ENCODE measurements at places on chromosomes 5 and 9.
A peak's percentile ranks its signal among the peaks of the same experiment; 100 is the strongest.

GRCh38 chr5:34490506-34491250 is 165.4 kb upstream of the RAI14 start:
- no peak for DNase-seq

DNA sequence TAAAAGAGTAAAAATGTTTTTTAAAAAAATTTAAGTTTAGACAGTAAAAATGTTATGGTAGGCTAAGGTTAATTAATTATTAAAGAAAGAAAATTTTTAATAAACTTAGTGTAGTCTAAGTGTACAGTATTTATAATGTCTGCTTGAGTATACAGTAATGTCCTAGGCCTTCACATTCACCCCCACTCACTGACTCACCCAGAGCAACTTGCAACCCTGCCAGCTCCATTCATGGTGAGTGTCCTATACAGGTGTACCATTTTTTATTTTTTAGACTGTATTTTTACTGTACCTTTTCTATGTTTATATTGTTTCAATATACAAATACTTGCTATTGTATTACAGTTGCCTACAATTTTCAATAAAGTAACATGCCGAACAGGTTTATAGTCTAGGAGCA is 234.1 kb downstream of the AUH start:
- DNase-seq: no peak

GRCh38 chr5:111960476-111961215 is 203.7 kb upstream of the NREP start:
- no peak for DNase-seq

DNA sequence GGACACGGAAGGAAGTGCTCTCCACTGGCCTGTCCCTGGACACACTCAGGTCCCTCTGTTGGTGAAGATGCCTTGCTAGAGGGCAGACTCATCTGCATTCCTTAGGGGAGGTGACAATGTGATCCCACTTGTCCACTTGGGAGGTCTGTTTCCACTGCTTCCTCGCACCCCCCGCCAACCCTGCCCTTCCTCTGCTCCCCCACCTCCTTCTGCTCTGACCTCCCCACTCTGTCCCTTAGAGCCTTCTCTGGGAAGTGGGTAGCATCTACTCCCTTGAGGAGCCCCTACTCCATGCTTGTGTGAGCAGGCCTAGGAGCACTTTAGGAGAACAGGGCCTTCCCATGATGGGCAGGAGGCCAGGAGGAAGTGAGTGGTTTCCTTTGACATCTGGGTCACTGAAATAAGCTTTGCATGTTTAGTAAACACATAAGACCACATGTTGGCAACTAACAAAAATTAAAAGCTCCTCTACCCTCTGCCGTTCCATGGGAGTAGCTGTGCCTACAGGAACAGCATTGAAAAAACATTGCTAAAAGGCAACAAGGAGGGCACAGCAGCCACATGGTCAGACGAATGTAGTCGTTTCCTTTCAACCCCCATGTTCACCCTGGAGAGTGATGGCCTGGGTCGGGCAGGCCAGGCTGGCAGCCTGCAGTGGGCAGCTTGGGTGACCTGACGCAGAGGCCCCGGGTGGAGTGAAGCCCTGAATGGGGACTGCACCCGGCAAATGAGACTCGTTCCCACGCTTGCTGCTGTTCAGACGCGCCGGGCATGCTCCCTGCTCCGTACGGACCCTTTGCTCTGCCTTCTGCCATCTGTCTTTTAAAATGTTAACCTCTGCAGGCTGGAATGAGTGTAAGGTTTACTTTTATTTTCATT is 634.0 kb downstream of the IRX1 start:
- DNase-seq: no peak

- no peak for DNase-seq
Observed at GRCh38 chr9:110078604-110079003, 129.4 kb downstream of the C9orf152 start.

- DNase-seq: no peak
Observed at GRCh38 chr5:137190031-137190430, 309.1 kb downstream of the SPOCK1 start.

GRCh38 chr5:180117000-180117725 is 45.6 kb upstream of the RNF130 start:
- DNase-seq: no peak

DNA sequence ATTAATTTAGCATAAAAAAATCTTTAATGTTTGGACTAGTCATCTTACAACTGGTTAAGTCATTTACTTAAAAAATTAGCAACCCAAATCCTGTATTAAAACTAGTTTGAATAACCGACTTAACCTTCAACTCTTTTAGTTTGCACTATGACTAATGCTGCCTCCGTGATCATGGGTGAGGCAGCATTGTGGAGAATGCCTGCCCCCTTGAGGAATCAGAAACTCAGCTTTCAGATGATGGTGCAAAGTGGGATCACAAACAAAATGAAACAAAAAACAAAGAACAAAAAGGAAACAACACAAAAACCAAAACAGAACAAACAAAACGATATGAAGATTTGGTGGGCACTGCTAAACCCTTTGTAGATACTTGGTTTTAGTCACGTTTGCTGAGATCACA is 127.0 kb upstream of the PALM2AKAP2 start:
- no peak for DNase-seq

DNA sequence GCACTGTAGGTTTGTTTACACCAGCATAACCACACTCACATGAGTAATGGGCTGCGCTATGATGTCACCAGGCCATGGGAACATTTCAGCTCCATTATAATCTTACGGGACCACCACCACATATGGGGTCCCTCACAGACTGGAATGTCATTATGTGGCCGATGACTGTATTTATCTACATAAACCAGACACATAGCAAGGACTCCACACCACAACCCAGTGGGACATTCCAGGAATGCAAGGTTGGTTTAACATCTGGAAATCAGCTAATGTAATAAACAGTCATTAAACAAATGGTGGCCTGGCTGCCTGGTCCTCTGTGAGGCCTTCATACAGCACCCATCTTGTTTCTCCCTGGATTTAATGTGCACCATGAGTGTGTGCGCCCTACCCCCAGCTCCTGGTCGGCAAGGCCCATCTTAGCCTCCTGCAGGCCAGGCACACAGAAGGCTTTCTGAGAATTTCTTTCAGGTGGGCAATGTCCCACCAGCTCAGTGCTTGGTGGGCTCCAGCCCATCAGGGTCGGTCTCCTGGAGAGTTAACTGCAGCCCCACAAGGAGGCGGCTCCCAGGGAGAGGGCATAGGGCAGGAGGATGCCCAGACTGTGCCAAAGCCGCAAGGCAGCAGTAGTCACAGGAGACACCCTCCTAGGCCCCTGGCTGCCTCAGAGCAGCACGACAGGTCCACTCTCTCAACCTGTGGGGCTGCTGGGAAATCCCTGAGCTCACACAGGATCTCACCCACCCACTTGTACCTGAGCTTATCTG is 35.9 kb upstream of the SARDH start:
- no peak for DNase-seq

DNA sequence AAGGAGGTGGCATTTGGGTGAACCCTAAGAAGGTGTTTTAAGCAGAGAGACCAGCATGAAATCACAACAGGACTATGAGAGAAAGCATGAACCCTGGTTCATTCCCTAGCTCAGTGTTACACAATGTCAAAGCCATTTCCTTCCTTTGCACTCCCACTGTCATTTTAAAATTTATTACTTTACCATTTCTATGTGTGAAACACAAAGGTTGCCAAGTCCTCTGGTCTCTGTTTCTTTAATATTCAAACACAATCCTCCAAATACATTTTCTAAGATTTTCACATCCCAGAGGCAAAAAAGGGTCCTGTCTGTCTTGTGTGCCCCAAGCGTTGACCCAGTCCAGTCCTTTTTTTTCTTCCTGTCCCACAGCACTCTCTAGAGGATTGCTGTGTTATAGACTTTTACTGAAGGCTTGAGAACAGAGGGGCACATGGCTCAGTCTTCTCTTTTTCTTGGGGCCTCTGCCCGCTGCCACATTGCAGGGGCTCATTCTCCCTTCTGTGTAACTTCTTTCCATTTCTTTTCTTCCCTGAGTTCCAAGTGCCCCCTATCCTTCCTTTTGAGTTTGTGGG is 78.6 kb upstream of the SLC28A3 start:
- peak; percentile 17 for DNase-seq

DNA sequence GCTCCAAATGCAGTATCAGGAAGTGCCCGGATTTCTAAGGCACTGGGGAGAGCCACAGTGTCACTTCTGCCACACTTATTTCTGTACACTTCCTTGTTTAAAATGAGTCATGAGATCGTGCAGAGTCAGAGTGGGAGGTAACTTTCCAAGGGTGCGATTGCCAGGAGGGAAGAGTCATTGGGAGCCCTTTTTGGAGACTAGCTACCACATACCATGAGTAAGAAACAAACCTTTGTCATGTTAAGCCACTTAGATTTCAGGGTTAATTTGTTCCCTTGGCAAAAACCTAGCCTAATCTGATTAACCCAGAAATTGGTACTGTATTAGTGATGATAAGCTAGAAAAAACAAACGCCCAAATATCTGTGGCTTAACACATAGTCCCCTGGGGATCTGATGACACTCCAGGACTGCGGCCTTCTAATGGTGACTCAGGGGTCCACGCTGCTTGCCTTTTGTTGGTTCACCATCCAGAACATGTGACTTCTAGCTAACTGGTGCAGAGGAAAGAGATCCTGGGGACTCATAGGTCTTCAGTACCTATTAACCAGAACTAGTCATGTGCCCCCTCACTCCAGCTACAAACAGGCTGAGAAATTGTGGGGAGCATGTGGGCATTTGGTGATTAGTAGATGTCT is 48.6 kb upstream of the TLE1 start:
- peak; percentile 74 for DNase-seq

- DNase-seq: no peak
Observed at GRCh38 chr9:137056739-137057415, 3.0 kb upstream of the ENTPD2 start.

DNA sequence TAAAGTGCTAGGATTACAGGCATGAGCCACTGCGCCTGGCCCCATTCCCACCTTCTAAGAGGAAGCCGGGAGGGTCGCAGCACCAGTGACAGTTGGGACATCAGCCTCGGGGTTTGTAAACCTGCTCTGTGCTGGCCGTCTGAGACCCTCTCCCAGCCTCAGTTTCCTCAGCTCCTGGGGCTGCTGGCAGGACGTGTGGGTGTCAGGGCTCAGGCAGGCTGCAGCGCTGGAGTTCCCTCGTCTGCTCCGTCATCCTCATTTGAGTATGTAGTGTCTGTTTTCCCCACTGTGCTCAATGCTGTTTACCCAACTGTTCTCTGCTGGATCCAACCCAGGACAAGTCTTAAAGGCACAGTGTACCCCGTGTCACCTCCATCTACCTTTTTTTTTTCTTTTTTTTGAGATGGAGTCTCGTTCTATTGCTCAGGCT is 2.0 kb upstream of the NINJ1 start:
- no peak for DNase-seq

DNA sequence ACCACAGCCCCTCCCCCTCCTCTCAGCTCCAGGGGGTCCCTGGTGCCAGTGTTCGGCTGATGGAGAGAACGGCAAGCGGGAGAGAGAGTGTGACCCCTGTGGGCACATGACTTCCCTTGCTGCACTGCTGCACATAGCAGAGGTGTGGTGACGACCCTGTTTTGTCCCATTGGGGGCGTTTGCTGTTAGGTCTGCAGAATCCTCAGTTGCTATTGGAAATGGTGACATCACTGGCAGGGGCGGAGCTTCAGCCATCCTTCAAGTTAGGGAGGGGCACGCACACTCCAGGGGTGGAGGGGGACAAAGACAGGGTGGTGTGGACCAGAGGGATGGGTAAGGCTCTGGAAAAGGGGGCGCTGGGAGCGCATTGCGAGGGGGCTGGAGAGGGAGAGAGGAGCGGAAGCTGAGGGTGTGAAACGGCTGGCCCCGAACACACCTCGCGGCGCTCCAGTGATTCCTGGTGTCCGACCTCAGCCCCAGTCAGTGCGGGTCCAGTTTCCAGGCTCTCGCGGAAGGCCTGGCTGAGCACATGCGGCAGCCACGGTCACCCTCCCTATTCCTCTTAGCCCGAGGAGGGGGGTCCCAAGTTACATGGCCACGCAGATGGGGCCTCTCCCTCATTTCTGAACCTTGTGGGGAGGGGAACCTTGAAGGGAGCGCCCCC is 764 bp upstream of the GRIN1 start:
- DNase-seq: no peak

DNA sequence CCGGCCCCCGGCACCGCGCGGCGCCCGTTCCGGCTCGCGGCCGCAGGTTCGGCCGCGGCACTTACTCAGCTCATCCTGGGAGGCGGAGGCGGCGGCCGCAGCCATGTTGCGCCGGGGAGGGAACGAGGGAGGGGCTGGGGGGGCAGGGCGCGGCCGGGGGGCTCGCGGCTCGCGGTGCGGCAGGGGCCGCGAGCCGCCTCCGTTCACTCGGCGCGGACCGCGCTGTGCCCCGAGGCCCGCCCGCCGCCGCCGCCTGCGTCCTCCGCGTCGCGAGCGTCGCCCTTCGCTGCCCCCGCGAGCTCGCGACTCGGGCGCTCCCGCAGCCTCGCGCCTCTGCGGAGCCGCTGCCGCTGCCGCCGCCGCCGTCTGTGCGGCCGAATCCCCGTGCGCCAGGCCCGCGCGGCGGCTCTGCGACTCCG is 735 bp downstream of the ECPAS start:
- peak; percentile 32 for DNase-seq

DNA sequence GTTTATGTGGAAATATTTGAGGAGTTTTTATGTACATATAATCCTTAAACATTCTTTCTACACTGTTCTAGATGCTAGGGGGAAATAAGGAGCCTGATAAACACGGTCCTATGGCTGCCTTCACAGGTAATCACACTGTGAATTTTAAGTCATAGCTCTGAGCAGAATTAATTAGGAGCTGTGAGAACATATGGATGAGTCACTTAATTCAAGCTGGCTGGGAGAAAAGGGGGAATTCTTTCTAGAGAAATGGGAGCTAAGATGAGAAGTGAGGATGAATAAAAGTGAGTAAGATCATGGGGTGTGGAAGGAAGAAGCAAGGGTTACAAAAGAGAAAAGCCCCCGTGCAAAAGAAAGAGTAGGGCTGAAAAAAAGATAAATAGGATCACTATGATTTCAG is 290.8 kb downstream of the DNAH5 start:
- DNase-seq: no peak

DNA sequence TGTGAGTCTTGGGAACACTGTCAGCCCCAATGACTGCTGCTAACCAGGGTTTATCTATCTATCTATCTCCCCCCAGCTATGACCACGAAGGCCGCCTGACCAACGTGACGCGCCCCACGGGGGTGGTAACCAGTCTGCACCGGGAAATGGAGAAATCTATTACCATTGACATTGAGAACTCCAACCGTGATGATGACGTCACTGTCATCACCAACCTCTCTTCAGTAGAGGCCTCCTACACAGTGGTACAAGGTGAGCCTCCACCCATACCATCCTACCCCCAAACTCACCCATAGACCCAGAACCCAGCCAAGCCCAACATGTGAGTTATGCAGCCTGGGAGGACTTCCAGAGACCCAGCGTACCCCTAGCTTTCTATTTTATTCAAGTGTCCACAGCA is 65.4 kb upstream of the WWC1 start:
- no peak for DNase-seq
